ENCODE measurements at places on chromosomes 3 and 15.

DNA sequence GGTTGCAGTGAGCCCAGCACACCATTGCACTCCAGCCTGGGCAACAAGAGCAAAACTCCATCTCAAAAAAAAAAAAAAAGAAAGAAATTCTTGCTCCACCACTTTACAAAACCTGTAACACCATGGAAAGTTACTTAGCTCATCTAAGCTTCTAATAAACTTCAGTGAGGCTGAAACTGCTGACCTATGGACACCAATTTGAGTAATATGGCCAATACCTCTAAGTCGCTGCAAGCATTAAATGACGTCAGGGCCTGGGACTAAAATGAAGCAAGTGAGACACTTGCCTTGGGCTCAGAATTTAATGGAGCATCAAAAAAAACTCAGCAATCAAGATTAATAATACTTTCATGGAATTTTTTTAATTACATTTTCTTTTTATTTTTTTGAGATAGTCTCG lies 42.5 kb downstream of the ZMAT3 start:
- DNase-seq = no peak

GRCh38 chr15:64324165-64324877 lies 31.7 kb downstream of the CSNK1G1 start:
- DNase-seq = no peak

DNA sequence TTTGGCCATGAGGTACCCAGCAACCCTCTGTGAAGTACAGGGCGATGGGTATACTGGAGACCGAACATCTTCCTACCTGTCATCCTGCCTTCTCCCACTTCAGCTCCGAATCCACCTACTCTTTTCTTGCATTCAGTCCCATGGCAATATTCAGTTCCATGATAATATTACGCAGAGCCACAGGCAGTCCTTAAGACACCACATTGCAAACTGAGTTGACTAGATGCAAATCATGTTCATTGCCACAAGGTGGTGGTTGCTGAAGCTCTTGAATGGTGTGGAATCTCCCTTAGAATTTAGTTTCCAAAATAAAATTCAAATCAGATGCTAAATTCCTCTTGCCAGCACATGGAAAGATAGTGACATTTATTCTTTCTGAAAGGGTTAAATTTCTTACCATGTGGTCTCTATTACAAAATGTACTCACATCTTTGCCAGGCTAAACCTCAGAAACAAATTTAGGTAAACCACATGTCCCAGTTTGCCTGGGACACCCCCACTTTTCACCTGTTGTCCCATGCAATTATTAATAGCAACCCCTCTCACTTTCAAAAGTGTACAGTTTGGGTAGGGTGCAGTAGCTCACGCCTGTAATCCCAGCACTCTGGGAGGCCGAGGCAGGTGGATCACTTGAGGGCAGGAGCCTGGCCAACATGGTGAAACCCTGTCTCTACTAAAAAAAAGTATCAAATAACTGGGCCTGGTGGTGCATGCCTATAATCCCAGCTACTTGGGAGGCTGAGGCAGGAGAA lies 1.7 kb upstream of the NME9 start:
- DNase-seq = no peak

DNA sequence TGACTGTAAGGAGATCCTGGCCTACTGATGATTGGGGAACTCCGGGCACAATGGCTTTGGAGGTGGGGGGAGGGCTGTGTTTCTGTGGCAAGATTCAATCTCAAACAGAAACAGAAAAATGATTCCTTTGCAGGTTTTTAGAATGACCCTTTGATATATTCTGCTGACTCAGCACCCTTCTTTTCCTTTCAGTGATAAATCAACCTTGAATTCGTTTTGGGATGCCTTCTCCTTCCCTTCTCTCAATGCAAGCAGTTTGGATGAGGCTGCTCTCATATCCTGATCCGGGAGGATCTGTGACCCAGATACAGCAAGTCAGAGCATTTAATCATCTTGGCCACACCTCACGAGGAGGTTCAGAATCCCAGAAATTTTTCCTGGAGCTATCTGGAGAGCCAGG lies 156.1 kb upstream of the PRICKLE2 start:
- no peak for DNase-seq

DNA sequence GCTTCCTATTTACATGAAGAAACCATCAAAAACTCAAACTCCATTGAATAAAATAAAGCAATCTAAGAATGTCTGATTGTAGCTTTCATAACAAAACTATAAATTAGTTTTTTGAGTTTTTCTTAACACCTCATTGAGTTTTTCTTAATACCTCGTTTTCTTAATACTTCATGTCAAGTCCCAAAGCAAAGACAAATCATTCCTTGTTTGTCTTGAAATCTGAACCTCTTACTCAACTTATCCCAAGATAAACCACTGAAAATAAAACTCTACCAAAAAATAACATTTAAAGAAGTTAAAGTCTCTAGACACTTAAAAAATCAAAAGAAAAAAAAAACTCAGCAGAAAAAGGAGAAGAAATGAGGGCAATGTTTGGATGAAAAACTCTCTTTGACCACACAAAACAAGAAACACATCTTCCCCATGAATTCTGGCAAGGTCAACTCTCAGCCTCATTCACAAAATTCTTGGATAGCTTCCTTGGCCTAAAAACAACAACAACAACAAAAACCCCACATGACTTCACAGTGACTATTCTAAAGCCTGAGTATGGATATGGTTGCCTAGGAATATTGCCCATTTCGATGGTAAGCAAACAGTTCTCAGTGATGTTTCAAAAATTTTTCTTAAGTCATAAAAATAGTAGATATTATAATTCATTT lies 38.2 kb downstream of the TMCC1 start:
- no peak for DNase-seq

GRCh38 chr15:72685925-72686794 lies at the start of the genes BBS4 and HIGD2B:
Gene BBS4, plus strand, starts transcription at chr15:72686207. Its CDS starts 21 bp downstream, at chr15:72686228.
Gene HIGD2B, minus strand, starts transcription at chr15:72686182. Its CDS starts 9,808 bp downstream, at chr15:72676374.
- peak; percentile 67 for DNase-seq

GRCh38 chr3:143697975-143698374 lies 150.3 kb downstream of the SLC9A9 start:
- no peak for DNase-seq

- DNase-seq = no peak
Measured at GRCh38 chr15:67030036-67030762, 35.2 kb upstream of the SMAD3 start.

- no peak for DNase-seq
Measured at GRCh38 chr3:104133630-104134029, 1233.1 kb upstream of the ALCAM start.

DNA sequence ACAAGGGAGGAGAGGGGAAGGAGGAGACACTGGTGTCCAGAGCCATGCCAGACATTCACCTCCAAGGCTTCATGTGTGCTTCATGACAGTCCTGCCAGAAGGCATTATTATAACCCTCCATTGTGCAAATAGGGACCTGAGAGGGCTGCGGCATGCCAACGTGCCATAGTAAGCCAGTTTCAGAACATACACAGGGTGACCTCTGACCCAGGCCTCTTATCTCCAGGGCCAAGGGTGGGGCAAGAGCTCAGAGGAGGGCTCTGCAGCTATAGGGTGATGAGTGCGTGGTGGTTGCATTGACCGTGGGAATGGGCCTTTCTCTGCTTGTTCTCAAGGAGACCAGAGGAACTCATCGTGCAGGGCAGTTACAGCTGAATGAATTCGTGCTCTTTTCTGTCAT lies 9.7 kb upstream of the ACSBG1 start:
- no peak for DNase-seq

DNA sequence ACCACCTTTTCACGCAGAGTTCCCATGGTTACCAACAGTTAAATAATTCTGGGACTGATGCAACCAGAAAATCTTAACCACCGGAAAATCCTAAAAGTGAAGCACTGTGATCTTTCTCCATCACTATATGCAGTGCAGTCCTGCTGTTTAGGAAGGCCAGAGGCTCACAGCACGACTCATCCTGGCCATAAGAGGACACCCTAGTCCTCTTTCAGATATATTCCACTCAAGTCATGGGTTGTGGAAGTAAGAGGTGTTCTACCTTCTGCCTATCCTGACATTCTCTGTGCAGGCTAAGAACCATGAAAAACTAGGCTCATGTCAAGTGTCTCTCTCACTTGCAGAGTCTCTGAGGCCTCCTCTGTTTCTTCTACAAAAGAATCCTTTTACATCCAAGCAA lies 67.2 kb downstream of the DHX30 start:
- no peak for DNase-seq

- no peak for DNase-seq
Measured at GRCh38 chr15:65062726-65063125, 5.1 kb downstream of the RASL12 start.

DNA sequence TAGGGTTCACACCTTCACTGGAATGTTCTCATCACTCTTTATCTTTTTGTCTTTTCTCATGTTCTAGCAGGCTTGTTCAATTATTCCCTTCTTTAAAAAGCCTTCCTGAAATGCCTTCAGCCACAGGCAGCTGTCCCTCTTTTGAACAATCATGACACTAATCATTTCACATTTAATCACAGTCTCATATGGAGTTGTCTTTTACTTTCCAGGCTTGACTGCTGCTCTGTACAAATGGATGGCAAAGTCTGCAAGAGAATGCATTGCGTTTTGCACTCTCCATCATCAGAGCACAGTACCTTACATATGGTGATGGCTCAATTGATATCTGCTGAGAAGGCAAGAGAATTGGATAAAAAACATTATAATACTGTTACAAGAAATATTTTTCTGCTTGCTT lies 529.8 kb downstream of the DIPK2A start:
- DNase-seq = no peak

GRCh38 chr3:191355406-191355805 lies 25.1 kb upstream of the UTS2B start:
- DNase-seq = no peak

GRCh38 chr15:101504373-101504772 lies 14.9 kb upstream of the PCSK6 start:
- no peak for DNase-seq

- DNase-seq = no peak
Measured at GRCh38 chr3:54223063-54223462, 100.7 kb downstream of the CACNA2D3 start.

- no peak for DNase-seq
Measured at GRCh38 chr3:63064209-63064755, 189.1 kb upstream of the CADPS start.

DNA sequence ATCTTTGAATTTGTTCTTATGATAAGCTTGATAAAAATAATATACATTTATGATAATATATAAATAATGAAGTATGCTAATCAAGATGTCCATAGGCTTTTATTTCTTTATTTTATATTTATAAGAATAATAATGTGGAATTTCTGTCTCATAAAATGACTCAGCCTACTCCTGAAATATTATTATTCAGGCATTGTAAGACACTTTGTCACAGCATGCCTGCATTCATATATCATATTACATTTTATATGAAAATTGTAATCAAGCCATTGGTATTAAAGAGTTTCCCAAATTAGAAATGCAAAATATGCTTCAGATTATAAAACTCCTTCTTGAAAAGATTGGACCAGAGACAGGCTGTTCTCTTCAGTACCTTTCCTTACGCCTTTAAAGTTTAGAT lies 1303.7 kb upstream of the CADM2 start:
- DNase-seq = no peak

DNA sequence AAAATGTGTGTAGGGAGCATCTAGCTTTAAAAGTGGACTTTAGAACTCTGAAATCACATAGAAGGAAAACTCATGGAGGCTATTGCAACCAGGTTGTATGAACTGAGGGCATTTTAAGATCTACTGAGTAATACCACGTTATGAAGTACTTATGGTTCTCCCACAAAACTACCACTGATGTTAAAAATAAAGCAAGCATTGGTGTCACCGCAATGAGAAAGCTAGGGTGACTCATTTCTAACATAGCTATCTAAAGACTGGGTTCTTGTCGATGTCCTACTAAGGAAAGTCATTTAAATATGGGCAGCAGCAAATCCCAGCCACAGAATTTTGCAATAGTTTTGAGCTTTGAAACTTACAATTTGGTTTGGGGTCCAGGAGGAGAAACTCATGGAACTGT lies 584.8 kb downstream of the DIPK2A start:
- DNase-seq = no peak

DNA sequence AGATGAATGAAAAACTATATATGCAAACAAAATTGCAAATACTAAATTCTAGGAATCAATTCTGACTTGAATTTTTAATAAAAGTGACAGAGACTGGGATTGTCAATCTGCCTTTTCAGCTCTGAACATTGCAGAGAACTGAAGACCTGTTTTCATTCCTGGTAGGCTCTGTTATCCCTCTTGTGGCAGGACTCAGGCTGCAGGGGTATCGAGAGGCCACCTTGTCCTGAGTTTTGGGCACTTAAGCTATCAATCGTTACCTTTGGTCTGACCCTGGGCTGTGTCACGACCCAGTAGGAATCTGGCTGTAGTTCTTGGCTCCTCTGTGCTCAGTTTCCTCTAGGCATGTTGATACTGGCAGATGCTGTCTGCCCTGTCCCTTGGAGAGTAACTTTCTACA lies 238.0 kb downstream of the CACNA2D3 start:
- no peak for DNase-seq

GRCh38 chr3:13484851-13485590 lies 4.9 kb downstream of the HDAC11 start:
- DNase-seq = no peak

GRCh38 chr3:175057401-175057800 lies 198.3 kb downstream of the NAALADL2 start:
- DNase-seq = no peak

DNA sequence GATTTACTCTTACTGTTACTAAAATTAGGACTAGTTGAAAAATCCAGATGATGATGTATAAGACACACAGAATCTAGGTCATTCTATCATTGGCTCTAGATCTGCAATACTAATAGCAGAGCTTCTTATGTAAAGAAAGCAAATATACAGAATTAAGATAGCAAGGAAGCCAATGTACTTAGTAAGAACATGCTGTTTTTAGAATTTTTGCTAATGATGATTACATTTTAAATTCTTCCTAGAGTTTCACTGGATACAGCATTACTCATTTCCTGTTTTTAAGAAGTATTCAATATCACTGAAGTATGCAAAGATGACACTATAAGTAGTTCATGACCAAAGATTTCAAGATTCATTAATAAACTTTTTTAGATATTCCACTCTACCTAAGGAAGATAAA lies 60.7 kb downstream of the CFAP20DC start:
- no peak for DNase-seq

DNA sequence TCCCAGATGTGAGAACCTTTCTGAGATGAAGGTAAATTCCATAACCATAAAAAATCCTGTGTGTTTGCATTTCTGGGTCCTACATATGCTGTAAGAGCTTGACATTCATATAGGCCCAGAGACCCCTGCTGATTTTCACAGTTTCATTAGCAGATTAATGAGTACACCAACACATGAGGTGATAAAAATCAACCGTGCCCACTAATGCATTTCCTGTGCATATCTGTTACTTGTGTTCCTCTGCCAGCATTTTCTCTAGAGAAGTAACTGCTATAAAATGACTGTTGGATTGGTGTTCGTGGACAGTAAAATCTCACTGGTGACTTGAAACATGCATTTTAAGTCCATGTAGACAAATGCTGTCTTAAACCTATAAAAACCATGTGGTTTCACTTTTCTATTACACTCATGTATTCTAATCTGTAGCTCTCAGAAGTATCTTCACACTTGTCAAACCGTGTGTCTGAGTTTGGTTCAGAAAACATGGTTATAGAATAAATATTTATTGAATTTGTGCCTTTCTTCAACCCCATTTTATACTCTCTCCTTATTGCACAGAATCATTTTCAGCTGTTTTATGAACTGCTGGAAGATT lies 14.6 kb downstream of the MAP2K5 start:
- no peak for DNase-seq

Measured in stimulated activated CD4-positive, alpha-beta T cell treated with anti-CD3 and anti-CD28 coated beads, TNF-alpha, amount 100 ng/mL, for 4 hours (primary cell).